ENCODE measurements at places on chromosomes 7 and 10.
A peak's percentile ranks its signal among the peaks of the same experiment; 100 is the strongest.

DNA sequence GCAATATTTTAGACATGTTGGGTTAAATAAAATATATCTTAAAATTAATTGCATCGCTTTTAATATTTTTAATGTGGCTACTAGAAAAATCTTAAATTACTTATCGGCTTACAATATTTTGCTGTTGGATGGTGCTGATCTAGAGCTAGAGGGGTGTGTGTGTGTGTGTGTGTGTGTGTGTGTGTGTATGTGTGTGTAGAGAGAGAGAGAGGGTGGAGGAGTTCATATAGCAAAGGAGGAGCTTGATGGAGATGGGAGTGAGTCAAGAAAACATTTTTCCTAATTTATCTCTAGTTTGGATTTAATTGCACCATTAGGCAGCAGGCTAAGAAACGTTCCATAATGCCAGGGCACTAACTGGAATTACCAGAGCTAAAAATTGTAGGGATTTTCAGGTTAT lies 10.4 kb upstream of the SLC25A13 start:
- no peak for DNase-seq
- H3K4me3 ChIP-seq: no peak overlapping the region
- H3K4me1 ChIP-seq: no peaks in the 10 kb centered on the region
- no peak overlapping the region for H3K27ac ChIP-seq
- H3K36me3 ChIP-seq: no peaks in the 10 kb centered on the region

GRCh38 chr7:131493581-131493980 lies 62.8 kb downstream of the PODXL start:
- no peak overlapping the region for H3K4me3 ChIP-seq
- no peaks in the 10 kb centered on the region for H3K4me1 ChIP-seq
- DNase-seq: no peak
- no peak overlapping the region for H3K27ac ChIP-seq
- H3K36me3 ChIP-seq: no peaks in the 10 kb centered on the region

DNA sequence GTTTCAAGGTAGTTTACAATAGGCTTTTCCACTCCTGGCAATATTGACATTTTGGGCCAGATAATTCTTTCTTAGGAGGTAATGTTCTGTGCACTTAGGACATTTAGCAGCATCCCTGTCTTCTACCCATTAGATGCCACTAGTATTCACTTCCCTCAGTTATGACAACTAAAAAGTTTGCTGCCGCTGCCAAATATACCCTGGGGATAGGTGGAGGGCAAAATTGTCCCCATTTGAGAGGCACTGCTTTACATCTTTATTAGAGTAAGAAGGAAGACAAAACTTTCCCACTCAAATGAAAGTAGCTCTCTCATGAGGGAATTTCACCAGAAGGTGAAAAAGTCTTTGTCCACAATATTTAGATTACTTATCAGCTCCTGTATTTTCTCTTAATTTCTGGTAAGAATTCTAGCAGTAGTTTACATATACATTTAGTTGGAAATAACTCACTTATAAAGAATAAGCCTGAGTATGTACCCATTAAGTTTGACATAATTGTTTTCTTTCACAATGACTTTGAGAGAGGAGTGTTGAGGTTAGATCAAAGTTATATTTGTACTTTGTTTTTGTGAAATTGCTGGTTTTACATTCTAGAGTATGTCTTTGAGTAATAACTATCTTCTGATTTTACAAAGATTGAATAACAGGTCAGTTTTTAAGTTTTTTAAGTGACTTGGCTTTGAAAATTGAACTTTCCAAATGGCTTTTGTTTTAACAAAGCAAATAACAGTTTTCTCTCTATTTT lies 46.0 kb downstream of the HELLS start:
- no peak overlapping the region for H3K27ac ChIP-seq
- DNase-seq: no peak
- H3K36me3 ChIP-seq: no peaks in the 10 kb centered on the region
- H3K4me3 ChIP-seq: no peak overlapping the region
- no peaks in the 10 kb centered on the region for H3K4me1 ChIP-seq
- no peaks in the 10 kb centered on the region for H3K27me3 ChIP-seq

DNA sequence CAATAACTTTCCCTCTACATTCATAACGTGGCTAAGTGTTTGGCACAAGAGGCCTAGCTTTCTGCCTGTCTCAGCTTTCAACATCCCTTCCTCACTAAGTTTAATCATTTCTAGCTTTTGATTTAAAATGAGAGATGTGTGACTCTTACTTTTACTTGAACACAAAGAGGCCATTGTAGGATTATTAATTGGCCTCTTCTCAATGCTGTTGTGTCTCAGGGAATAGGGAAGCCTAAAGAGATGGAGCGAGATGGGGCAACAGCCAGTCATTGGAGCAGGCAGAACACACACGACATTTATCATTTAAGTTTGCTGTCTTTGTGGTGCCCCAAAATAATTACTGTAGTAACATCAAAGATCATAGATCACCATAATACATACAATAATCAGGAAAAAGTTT lies 167.1 kb upstream of the TRIM24 start:
- no peak for DNase-seq
- H3K4me1 ChIP-seq: no peaks in the 10 kb centered on the region
- no peak overlapping the region for H3K27ac ChIP-seq
- H3K27me3 ChIP-seq: no peaks in the 10 kb centered on the region
- H3K4me3 ChIP-seq: no peak overlapping the region
- no peaks in the 10 kb centered on the region for H3K36me3 ChIP-seq

DNA sequence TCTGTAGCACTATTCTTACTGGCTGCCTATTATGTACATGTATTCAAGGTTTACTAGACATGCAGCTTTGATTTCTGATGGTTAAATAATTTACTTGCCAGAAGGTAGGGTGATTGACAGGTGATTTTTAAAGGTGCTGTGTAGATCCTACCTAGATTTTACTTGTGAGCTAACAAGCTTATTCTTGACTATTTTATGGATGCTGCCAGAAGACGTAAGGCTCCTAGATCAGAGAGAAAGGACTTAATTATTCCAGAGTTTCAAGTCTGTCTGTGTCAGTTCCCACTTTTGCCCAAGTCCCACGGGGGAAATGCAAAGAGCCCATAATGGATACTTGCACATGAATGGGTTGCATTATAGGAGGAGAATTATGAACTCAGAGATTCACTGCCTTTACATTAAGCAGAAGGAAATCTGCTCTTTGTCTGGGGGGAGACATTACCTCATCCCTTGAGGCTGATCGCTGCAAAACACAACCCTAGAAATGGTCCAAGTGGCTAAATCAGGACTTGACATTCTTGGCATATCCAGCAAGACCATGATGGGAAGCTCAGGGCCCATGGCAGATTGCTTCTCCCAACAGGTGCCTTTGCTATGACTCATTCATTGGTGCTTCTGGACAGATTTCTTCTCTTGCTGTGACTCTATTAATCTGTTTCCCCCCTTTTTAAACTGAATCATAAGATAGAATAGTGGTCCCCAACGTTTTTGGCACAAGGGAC lies 32.1 kb downstream of the GPR158 start:
- no peak overlapping the region for H3K4me3 ChIP-seq
- H3K27me3 ChIP-seq: no peaks in the 10 kb centered on the region
- H3K36me3 ChIP-seq: no peaks in the 10 kb centered on the region
- no peak for DNase-seq
- H3K4me1 ChIP-seq: no peaks in the 10 kb centered on the region
- no peak overlapping the region for H3K27ac ChIP-seq

GRCh38 chr10:28400176-28400575 lies 97.3 kb upstream of the MPP7 start:
- no peaks in the 10 kb centered on the region for H3K27me3 ChIP-seq
- DNase-seq: no peak
- H3K4me1 ChIP-seq: no peaks in the 10 kb centered on the region
- H3K36me3 ChIP-seq: no peaks in the 10 kb centered on the region

DNA sequence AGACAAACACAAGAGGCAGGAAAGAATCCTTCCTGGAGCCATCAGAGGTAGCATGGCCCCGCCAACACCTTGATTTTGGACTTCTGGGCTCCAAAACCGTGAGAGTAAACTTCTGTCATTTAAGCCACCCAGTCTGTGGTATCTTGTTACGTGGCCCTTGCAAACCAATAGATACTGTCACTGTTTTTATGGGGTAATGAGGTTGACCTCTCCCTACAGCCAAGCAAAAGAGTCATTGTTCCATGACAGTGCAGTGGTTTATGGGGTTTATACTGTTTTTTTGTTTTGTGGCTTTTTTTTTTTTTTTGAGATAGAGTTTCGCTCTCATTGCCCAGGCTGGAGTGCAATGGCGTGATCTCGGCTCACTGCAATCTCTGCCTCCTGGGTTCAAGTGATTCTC lies 32.8 kb downstream of the KIAA1549 start:
- H3K27ac ChIP-seq: no peak overlapping the region
- no peaks in the 10 kb centered on the region for H3K27me3 ChIP-seq
- no peaks in the 10 kb centered on the region for H3K36me3 ChIP-seq
- no peak overlapping the region for H3K4me3 ChIP-seq
- H3K4me1 ChIP-seq: no peaks in the 10 kb centered on the region
- no peak for DNase-seq

DNA sequence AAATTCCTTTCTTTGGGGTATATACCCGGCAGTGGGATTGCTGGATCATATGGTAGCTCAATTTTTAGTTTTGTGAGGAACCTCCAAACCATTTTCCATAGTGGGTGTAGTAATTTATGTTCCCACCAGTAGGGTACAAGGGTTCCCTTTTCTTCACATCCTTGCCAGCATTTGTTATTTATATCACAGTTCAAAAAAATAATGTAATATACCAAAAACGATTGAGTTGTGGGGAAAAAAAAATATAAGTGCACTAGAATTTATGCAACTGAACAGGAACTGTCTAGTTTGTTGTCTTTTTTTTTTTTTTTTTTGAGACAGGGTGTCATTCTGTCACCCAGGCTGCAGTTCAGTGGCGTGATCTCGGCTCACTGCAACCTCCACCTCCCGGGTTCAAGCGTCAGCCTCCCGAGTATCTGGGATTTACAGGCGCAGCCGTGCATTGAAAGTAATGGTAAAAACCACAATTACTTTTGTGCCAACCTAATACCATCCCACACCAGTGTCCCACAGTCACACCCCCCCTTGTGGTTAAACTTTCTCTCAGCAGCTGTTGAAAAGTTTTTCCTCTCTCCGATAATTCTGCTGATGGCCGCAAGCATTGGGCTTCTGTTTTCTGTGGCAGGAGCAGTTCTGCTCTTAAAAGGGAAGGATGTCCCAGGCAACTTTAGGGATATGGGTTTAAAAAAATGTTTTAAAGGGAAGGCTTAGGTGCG lies 6.8 kb upstream of the LAT2 start:
- peak; percentile 61 for DNase-seq
- no peak overlapping the region for H3K27ac ChIP-seq
- H3K27me3 ChIP-seq: no peaks in the 10 kb centered on the region
- no peaks in the 10 kb centered on the region for H3K36me3 ChIP-seq
- H3K4me1 ChIP-seq: no peaks in the 10 kb centered on the region

DNA sequence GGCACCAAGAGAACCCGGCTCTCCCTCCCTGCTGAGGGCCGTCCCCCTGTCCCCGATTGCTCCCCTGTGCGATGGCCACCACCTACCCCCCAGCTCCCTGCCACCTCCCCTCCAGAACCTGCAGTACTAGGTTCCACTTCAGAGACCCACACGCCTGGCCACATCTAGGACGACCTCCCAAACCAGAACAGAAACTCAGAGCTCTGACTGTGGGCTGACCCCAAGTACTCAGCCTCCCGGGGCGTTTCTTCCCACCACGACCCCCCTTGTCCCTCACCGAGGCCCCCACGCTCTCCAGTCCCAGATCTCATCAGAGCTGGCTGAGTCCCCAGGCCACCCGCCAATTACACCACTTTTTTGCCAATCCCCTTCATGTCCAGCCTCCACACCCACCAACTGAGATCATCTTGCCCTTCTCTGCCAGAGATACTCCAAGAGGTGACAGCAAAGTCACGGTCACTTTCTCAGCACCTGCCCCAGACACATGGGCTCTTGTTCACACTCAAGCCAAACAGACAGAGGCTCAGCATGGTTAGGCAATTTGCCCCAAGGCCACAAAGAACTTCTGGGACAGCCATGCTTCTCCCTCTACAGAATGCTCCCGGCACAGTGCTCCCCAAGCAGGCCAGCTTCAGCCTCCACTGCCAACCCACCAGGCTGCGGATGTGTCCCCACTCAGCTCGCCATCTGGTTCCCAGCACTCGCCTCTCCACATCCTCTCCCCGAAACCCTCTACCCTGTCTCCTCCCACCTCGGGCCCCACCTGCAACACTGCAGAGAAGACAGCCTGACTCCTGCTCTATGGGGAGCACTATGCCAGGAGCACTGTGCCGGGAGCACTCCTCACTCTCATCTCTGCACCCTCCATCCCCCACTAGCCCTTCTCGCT lies 4.7 kb downstream of the TMEM120A start:
- H3K27me3 ChIP-seq: no peaks in the 10 kb centered on the region
- peak overlapping the region; percentile 38 for H3K27ac ChIP-seq
- peaks cover 24% of the 10 kb centered on the region for H3K36me3 ChIP-seq
- no peaks in the 10 kb centered on the region for H3K4me1 ChIP-seq
- H3K4me3 ChIP-seq: peak overlapping the region; percentile 8

GRCh38 chr7:6074612-6075380 lies 43.6 kb downstream of the ANKRD61 start:
- DNase-seq: no peak
- no peaks in the 10 kb centered on the region for H3K36me3 ChIP-seq
- H3K4me3 ChIP-seq: no peak overlapping the region
- no peaks in the 10 kb centered on the region for H3K27me3 ChIP-seq
- H3K27ac ChIP-seq: no peak overlapping the region
- H3K4me1 ChIP-seq: no peaks in the 10 kb centered on the region

DNA sequence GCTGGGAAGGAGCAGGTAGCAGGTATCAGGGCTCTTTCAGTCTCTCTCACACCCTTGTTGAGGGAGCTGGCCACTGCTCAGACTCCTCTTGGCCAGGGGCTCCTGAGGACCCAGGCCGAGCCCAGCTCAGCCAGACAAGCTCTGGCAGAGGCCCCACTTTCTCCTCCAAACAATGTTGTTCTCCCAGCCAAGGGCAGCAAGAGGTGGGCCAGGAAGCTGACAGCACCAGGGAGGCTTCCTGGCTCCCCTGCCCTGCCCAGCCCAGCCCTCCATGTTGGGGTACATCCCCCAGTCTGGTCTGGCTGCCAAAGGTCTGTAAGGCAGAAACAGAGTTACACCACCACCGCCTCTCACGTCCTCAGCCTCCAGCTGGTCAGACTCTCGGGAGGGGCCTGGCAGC lies 33.9 kb upstream of the COL13A1 start:
- no peak overlapping the region for H3K27ac ChIP-seq
- no peaks in the 10 kb centered on the region for H3K36me3 ChIP-seq
- DNase-seq: no peak
- no peak overlapping the region for H3K4me3 ChIP-seq
- H3K27me3 ChIP-seq: no peaks in the 10 kb centered on the region

DNA sequence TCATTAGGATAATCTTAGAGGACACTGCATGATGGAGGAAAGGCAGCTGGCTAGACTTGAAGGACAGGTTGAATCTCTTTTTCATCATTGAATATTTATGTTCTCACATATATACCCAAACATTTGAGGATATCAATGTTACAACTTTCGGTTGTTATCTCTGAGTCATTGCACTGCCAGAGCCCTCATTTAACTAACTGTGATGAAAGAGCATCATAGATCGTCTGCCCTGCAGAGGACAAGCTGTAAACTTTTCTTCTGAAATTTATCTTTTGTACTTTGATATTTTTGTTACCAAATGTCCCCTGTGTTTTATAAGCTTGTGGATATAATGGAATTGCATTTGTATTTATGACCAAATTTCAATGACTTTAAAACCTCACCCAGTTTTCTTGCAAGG lies 298.7 kb downstream of the PHF14 start:
- H3K4me1 ChIP-seq: no peaks in the 10 kb centered on the region
- H3K27me3 ChIP-seq: no peaks in the 10 kb centered on the region
- H3K4me3 ChIP-seq: no peak overlapping the region
- H3K27ac ChIP-seq: no peak overlapping the region
- no peak for DNase-seq
- no peaks in the 10 kb centered on the region for H3K36me3 ChIP-seq
